ENCODE measurements at places on chromosomes 11 and 22.

GRCh38 chr11:7251836-7252682 lies at the start of gene SYT9:
Gene SYT9 (plus strand): TSS chr11:7251904. CDS start chr11:7252187, 283 bp downstream.
- DNase-seq, result no peak

DNA sequence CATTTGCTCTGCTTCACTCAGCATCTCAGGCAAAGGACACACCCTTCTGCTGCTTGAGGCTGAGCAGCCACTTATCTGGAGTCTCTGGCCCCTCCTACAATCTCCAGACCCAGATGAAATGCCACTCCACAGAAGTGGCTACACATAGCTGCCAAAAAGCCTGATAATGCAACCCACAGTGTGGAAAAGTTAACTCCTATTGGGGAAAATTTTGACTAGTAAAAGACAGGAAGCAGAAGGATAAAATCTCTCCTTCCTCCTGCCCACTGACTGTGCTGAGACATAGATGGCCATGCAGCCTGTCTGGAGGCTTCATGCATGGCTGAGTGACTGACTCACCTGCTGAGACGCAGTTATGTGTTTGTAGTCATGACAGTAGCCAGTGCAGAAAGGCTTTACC lies 92.3 kb upstream of the TEAD1 start:
- no peak for DNase-seq

DNA sequence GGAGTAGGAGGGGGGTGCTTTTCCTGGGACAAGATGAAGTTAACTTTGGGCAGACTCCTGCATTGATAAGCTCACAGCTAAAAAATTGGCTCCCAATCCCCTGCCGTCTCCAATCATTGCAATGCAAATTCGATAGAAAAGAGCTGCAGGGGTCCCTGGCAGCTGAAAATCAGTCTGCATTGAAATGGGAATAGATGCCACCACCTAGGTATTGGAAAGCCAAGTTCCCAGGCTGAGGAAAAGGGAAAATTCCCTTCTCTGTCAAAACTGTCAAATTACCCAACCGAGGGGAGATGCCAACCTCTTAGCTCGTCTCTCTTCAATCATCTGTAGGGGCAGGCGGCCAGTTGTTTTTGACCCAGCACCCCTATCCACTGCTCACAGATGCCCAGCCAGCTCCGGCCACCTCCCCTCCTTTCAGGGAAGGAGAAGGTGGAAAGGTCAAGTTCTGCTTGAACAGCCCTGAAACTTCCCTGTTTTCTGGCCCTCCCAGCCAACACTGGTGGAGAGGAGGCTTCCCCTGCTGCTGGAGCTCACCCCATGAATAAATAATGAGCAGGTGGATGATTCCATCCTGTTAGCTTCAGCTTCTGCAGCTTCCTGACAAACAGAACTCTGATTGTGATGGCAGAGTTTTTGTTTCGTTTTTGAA lies 916.3 kb downstream of the TBC1D22A start:
- no peak for DNase-seq

- DNase-seq, result no peak
Measured at GRCh38 chr11:11845071-11845470, 3.3 kb downstream of the USP47 start.

- no peak for DNase-seq
Measured at GRCh38 chr22:45223304-45224117, 17.2 kb downstream of the KIAA0930 start.

GRCh38 chr11:75262436-75262835 lies 21.9 kb downstream of the TPBGL start:
- no peak for DNase-seq

- no peak for DNase-seq
Measured at GRCh38 chr11:129453293-129453721, 77.7 kb downstream of the BARX2 start.

DNA sequence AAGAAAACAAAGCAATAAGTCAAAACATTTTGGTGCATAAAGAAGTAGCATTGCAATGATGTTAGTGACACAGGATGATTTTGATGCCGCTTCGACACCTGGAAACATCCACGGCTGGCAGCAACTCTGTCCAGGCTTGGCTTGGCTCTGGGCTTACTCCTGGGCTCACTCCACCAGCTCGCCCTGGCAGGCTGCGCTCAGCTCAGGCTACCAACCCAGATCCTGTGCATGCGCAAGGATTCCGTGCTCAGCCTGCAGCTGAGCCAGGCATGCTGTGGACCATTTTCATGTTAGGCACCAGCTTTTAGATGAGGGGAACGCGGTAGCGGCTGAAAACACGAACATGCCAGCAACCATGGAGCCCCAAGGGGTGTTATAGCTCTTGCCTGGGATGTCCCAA lies 66.0 kb downstream of the SLC25A17 start:
- DNase-seq, result no peak

DNA sequence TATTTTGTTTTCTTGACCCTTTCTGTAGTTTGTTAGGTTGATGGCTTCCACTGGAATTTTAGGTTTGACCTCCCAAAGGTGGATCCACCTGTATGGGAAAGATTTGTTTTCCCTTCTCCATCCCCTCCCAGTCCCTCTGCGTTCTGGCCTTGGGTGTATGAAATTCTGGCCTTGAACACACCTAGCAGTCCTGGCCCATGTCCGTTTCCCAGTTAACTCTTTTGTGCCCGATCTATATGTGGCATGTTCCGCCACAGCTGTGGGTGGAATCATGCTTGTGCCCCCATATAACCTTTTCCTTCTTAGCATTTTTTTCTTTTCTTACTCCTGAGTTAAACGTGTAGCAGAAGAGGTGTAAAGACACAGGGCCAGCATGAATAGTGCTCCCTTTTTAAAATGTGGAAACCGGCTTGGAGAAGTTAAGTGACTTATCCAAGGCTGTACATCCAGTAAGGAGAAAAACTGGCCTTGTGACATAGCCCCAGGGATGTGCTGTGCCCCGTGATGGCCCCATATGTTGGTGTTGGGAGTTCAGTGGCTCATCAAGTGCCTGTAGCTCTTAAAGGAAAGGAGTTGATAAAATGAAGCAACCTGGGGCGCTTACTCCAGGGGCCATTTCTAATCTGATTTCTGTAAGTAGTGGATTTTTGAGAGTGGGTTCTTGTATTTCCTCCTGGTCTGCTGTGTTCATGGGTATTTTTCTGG lies 39.3 kb downstream of the ZNRF3 start:
- DNase-seq, result no peak

DNA sequence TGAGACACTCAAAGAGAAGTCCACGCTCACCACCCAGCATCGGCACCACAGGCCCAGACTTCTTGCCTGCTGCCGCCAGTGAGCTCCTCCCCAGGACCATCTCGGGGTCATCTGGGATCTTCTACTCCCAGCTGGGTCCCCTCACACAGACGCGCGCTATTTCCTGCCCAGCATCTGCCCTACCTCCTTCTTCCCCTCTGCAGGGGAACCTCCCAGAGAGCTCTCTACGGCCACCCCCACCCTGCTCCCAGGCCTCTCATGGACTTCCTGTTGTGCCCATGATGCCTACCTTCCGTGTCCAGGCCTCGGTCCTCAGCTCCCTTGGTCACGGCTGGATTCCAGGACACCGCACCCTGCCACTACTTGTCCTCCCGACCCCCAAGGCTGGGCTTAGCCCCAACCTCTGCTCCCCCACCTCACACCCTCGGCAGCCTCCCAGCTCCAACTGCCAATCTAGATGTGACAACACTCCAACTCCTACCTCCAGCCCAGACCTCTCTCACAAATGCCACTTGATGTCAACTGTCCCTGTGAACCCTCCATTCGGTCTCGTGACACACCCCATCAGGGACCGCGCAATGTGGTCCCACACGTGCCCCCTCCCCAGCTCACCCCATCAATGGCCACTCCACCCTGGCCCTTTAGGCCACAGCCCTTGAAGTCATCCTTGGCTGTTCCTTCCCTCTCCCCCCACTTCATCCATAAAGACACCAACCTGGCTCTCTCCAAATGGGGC lies 45.3 kb downstream of the SGSM3 start:
- no peak for DNase-seq

DNA sequence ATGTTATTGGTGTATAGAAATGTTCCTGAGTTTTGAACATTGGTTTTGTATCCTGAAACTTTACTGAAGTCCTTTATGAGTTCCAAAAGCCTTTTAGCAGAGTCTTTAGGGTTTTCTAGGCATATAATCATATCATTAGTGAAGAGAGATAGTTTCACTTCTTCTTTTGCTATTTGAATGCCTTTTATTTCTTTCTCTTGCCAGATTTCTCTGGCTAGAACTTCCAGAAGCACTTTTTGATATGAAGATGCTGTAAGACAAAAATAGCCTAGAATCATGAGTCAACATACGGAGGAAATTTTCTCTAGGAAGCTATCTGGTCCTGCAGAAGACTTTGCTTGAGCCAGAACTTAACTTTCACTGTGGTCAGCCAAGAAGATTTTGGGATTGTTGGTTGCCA lies 86.7 kb upstream of the IZUMO1R start:
- no peak for DNase-seq

DNA sequence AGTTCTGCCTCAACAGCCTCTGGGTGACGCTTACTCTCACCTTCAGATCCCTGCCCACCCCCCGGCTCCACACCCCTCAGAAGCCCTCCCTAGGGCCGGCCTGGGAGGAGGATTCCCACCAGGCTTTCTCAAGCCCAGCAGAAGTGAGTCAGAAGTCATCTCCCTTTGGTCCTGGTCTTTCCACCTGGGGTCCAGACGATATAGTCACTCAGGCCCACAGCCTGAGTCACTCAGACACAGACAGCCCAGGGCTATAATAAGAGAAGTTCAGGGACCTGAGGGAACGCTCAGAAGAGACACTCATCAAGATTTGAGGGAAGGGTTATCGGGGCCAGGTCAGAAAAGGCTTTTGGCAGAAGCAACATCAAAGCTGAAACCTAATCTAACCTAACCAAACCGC lies 127.1 kb downstream of the SPATA19 start:
- no peak for DNase-seq

DNA sequence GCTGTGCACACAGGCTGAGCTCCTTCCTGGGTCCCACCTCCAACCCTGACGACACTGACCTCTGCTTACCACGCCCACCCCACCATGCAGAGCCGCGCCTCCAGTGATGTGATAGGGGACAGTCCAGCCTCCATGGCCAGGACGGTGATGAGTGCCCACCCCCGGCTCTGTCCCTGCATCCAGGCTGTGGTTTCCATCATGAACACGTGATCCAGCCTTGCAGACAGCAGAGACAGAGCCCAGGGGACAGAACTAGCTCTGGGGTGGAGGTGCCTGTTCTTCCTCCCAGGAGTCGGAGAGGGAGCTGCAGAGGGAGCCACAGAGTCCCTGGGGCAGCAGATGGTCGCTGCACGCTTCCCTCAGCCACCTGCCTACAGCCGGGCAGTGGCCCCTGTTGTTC lies 42.6 kb upstream of the IGSF9B start:
- no peak for DNase-seq

GRCh38 chr11:20103281-20103680 lies 57.0 kb downstream of the DBX1 start:
- DNase-seq, result no peak

DNA sequence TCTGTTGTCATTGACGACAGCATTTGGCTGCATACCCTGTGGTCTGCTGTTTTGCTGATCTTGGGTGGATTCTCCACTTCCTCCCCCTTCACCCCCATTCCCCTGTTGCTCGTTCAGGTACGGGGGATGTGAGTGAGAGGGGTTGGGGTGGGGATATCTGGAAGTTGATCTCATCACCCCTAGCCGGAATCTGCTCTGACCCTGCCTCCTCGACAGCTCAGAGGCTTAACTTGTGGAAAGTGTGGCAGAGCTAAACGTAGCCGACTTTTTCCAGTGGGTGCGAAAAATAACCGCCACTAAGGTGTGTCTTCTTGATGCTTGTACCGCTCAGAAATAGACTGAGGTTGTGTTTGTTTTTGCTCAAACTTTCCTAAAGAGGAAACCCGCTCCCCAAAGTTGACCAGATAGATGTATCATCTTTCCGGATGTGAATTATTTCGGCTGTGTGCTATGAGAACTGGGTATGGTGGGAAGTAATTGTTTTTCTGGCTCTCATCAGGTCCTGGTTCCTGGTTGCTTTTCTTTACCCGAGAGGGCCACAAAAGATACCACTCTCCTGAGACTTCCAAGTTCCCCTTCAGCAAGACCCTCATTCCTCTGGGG lies 6.6 kb downstream of the ZBTB16 start:
- no peak for DNase-seq

- DNase-seq, result peak; percentile 72
Measured at GRCh38 chr11:33893711-33894397, 2.0 kb upstream of the LMO2 start.

- no peak for DNase-seq
Measured at GRCh38 chr22:25447067-25447685, 117.3 kb upstream of the GRK3 start.

GRCh38 chr22:49632199-49633009 lies 195.3 kb downstream of the BRD1 start:
- no peak for DNase-seq

- DNase-seq, result no peak
Measured at GRCh38 chr11:71483692-71484091, 30.7 kb downstream of the NADSYN1 start.

GRCh38 chr11:28627690-28628255 lies 519.6 kb downstream of the METTL15 start:
- no peak for DNase-seq

GRCh38 chr11:92314499-92314898 lies 89.9 kb downstream of the FAT3 start:
- no peak for DNase-seq

DNA sequence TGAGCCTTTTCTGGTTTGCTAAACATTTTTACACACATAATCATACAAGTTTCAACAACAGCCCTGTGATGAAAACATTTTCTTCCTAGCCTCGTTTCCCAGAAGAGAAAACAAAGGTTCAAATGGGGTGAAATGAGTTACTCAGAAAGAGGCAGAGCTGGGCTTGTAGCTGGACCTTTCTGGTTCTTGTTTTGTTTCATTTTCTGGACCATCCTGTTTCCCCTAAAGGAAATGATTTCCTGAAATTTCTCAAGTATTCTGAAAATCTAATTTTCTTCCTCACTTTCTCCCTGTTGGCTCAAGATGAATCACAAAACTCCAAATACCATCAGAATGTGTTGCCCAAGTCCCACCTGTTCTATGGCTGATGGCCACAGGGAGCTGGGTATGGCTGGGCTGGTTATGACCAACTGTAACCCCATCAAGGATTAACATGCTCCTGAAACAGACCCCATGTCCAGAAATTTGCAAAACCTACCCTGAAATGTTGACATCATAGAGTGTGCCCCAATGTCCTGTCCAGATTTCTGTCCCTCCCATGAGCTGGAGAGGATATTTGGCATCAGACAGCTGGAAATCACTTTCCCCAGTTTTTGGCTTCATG lies 6.7 kb upstream of the APOL4 start:
- no peak for DNase-seq

GRCh38 chr11:33910296-33910957 lies 18.6 kb upstream of the LMO2 start:
- DNase-seq, result no peak

GRCh38 chr11:125869521-125869920 lies 17.9 kb upstream of the HYLS1 start:
- no peak for DNase-seq

- DNase-seq, result no peak
Measured at GRCh38 chr22:50603511-50604255, 3.1 kb downstream of the MAPK8IP2 start.

- DNase-seq, result no peak
Measured at GRCh38 chr11:45647329-45647728, 18.1 kb downstream of the CHST1 start.

- DNase-seq, result no peak
Measured at GRCh38 chr11:61294717-61295595, at the start of gene VWCE. Gene VWCE (minus strand): TSS chr11:61295316. CDS start chr11:61295037, 279 bp downstream.
